ENCODE measurements at places on chromosomes 3 and 15. TPM values are rescaled to one million over a fixed set of nuclear protein-coding genes. Genes with fewer than 3 reads are reported as not detected.

Gene SHC4
- total RNA-seq = 9.8 TPM

DNA sequence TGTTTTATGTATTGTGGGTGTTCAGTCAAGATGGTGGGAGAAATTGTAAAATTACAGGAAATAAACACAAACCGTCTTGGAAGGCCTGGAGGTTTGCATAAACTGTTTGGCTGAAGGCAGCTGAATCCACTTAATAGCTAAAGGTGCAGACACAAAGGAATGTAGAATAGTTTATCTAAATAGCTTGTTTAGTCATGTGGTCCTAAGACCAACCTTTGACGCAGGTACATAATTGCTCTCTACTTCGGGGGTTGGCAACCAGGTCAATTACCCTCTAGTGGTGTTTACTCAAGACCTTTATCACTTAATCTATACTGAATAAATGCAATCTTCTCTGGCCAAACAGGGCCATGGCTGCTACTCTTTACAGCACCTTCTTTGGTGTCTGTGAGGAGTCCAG, 502.8 kb downstream of the IGSF11 start:
- no peak overlapping the region for H3K4me3 ChIP-seq
- DNase-seq = no peak
- H3K4me1 ChIP-seq = no peaks in the 10 kb centered on the region
- H3K36me3 ChIP-seq = no peaks in the 10 kb centered on the region
- no peaks in the 10 kb centered on the region for H3K27me3 ChIP-seq
- H3K27ac ChIP-seq = no peak overlapping the region

- no peak overlapping the region for H3K27ac ChIP-seq
- peaks cover 2% of the 10 kb centered on the region for H3K36me3 ChIP-seq
- no peaks in the 10 kb centered on the region for H3K27me3 ChIP-seq
- H3K4me3 ChIP-seq = no peak overlapping the region
Observed at GRCh38 chr3:23873941-23874340, 42.8 kb downstream of the NKIRAS1 start.

- H3K27me3 ChIP-seq = peaks cover 47% of the 10 kb centered on the region
- H3K36me3 ChIP-seq = no peaks in the 10 kb centered on the region
- H3K4me1 ChIP-seq = peaks cover 6% of the 10 kb centered on the region
- no peak overlapping the region for H3K4me3 ChIP-seq
- H3K27ac ChIP-seq = no peak overlapping the region
Observed at GRCh38 chr3:138034918-138035317, 25.0 kb downstream of the CLDN18 start.

- H3K36me3 ChIP-seq = no peaks in the 10 kb centered on the region
- no peaks in the 10 kb centered on the region for H3K27me3 ChIP-seq
- H3K4me3 ChIP-seq = no peak overlapping the region
- H3K27ac ChIP-seq = no peak overlapping the region
- DNase-seq = no peak
Observed at GRCh38 chr15:65196637-65197336, 11.6 kb upstream of the CLPX start.

- no peaks in the 10 kb centered on the region for H3K27me3 ChIP-seq
- H3K4me1 ChIP-seq = peaks cover 42% of the 10 kb centered on the region
- peak; percentile 84 for DNase-seq
- peak overlapping the region; percentile 63 for H3K27ac ChIP-seq
Observed at GRCh38 chr3:17088602-17089313, 204.0 kb downstream of the PLCL2 start.

Gene SOX14
- total RNA-seq = not detected

- no peaks in the 10 kb centered on the region for H3K27me3 ChIP-seq
- H3K36me3 ChIP-seq = no peaks in the 10 kb centered on the region
- H3K4me1 ChIP-seq = no peaks in the 10 kb centered on the region
- no peak overlapping the region for H3K4me3 ChIP-seq
- H3K27ac ChIP-seq = no peak overlapping the region
- no peak for DNase-seq
Observed at GRCh38 chr3:117483839-117484238, 774.3 kb downstream of the TUSC7 start.

- H3K4me1 ChIP-seq = no peaks in the 10 kb centered on the region
- H3K4me3 ChIP-seq = no peak overlapping the region
- peaks cover 41% of the 10 kb centered on the region for H3K36me3 ChIP-seq
Observed at GRCh38 chr3:121918779-121919483, 24.7 kb downstream of the SLC15A2 start.

DNA sequence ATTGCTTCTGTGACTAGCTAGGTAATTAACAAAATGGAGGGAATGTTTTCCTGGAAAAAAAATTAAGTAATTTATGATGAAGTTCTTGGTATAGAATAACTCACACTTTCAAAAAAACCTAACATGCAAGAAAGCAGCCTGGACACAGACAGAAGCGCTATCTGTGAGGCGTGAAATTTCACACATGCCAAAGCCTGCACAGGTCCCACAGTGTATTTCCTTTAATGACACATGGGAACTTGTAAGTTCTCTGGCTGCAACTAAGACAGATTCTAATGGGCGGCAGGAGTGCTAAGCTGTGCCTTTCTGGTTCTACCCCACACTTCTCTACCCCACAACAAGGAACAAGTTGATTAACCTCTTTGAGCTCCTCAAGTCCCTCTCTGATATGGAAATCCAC, 84.9 kb upstream of the NEO1 start:
- no peak overlapping the region for H3K27ac ChIP-seq
- peaks cover 6% of the 10 kb centered on the region for H3K4me1 ChIP-seq

DNA sequence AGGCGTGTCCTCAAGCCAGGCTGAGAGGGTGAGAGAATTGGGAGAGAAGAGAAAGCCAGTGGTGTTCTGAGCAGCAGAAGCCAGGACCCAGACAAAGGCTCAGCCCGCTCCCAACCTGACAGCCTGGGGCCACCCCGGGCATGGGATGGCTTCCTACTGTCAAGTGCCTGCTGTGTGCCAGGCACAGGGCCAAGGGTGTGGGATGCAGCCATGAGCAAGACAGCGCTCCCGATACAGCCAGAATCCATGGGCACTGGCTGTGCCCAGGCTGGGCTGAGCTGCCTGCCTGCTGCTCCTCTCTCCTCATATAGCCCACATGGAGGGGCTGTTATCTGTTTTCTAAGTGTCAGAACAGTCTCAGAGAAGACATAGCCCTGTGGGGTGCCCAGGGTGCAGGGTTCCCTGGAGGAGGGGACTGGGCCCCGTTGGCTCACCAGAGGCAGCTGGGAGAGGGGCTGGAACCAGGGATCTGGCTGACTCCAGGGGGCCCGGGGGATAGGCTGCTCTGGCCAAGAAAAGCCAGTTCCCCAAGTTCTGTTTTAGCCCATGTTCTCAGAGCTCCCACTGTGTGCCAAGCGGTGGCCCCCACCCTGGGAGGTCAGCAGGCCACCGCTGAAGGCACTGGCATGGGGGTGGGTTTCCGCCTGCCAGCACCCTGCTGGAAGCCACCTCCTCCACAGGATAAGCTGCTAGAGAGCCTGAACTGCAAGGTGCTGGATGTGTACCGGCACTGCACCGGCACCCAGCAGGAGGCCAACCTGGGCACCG, 39.0 kb downstream of the CFAP100 start:
- no peak overlapping the region for H3K4me3 ChIP-seq
- no peaks in the 10 kb centered on the region for H3K27me3 ChIP-seq
- no peak overlapping the region for H3K27ac ChIP-seq
- no peaks in the 10 kb centered on the region for H3K4me1 ChIP-seq
- DNase-seq = no peak

Gene FETUB
- not detected for total RNA-seq

GRCh38 chr3:181633556-181633955, 78.2 kb upstream of the SOX2 start:
- H3K36me3 ChIP-seq = no peaks in the 10 kb centered on the region
- H3K4me3 ChIP-seq = no peak overlapping the region
- H3K4me1 ChIP-seq = no peaks in the 10 kb centered on the region
- H3K27me3 ChIP-seq = no peaks in the 10 kb centered on the region
- DNase-seq = no peak

DNA sequence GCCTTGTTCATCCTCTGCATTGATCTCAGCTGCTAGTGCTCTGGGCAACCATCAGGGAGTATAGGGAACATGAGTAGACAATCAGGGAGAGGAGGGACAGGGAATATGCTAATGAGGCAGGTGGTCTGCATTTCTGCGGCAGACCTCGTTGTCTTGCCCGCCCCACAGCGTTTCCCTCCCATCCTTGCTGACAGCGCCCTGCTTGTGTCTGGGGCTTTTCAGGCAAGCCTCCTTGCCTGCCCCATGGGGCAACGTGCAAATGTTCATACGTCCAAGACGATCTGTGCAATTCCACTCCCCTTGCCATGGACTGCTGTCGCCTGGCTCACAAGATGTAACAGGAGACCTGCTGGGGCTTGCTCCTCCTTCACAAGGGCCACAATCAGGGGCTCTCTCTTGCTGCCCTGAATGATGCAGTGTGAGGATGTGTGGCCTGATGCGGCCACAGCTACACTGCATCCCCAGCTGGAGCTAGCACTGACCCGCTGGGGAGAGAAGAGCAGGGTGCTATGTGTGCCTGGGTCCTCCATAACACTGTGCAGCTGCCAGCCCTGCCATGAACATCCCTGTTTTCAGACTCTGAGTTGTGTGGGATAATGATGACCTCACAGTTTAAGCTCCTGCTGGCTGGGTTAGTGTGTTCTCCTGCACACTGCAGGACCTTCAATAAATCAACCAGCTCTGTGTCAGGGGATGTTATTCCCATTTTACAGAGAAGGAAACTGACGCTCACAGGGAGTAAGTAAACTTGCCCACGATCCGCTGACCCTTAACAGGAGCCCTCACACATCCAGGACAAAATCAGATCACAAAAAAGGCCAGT, 211.3 kb downstream of the KLF13 start:
- H3K27me3 ChIP-seq = peaks cover 62% of the 10 kb centered on the region
- no peak overlapping the region for H3K27ac ChIP-seq
- no peaks in the 10 kb centered on the region for H3K4me1 ChIP-seq
- no peaks in the 10 kb centered on the region for H3K36me3 ChIP-seq
- no peak overlapping the region for H3K4me3 ChIP-seq
- no peak for DNase-seq

GRCh38 chr3:171363202-171363601, 97.0 kb downstream of the TNIK start:
- H3K27ac ChIP-seq = no peak overlapping the region
- H3K4me3 ChIP-seq = no peak overlapping the region
- DNase-seq = no peak
- H3K27me3 ChIP-seq = no peaks in the 10 kb centered on the region
- H3K36me3 ChIP-seq = peaks cover 10% of the 10 kb centered on the region
- H3K4me1 ChIP-seq = no peaks in the 10 kb centered on the region

GRCh38 chr3:192207651-192208050, 519.7 kb downstream of the FGF12 start:
- H3K27me3 ChIP-seq = no peaks in the 10 kb centered on the region
- H3K27ac ChIP-seq = no peak overlapping the region
- no peak overlapping the region for H3K4me3 ChIP-seq

DNA sequence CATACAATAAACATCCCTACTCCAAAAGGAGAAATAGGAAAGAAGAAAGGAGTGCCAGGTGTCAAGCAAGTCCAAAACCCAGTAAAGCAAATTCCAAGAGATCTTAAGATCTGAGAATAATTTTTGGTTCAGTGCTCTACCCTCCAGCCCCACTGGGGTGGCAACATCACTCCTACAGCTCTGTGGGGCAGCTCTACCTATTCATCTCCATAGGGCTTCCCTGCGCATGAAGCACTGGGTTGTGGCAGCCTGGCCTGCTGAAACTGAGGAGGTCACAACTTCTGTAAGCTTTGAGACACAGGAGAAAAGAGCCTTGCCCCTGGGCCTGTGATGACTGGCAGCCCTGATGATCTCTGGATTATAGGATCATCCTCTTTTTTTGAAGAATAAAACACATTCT, 378.2 kb upstream of the SOX14 start:
- no peaks in the 10 kb centered on the region for H3K36me3 ChIP-seq
- H3K4me3 ChIP-seq = no peak overlapping the region
- H3K4me1 ChIP-seq = no peaks in the 10 kb centered on the region

GRCh38 chr15:90836296-90836871, 32.0 kb upstream of the FURIN start:
- peaks cover 8% of the 10 kb centered on the region for H3K36me3 ChIP-seq
- H3K27ac ChIP-seq = peak overlapping the region; percentile 95

Data from activated CD8-positive, alpha-beta memory T cell treated with anti-CD3 and anti-CD28 coated beads, Interleukin-2, amount 10 ng/mL, durations not matched to agents 7 days and 5 days (primary cell).